ENCODE measurements at places on chromosomes 6 and 20. TPM values are rescaled to one million over a fixed set of nuclear protein-coding genes. Genes with fewer than 3 reads are reported as not detected.

- DNase-seq, result no peak
Observed at GRCh38 chr6:166760288-166760687, 133.2 kb upstream of the RPS6KA2 start.

DNA sequence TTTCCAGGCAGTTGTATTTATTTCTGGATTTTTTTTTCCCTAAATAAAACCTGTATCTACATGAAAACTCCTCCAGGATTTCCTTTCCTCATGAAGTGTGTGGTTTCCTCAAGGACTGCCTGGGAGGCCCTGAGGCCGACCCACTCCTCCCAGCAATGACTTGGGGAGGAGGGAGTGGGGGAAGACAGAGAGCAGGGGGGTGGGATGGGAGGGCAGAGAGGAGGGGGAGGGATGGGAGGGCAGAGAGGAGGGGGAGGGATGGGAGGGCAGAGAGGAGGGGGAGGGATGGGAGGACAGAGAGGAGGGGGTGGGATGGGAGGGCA is 161.8 kb upstream of the AGPAT4 start:
- no peak for DNase-seq

GRCh38 chr6:148316308-148316707 is 26.3 kb upstream of the SASH1 start:
- DNase-seq, result no peak

DNA sequence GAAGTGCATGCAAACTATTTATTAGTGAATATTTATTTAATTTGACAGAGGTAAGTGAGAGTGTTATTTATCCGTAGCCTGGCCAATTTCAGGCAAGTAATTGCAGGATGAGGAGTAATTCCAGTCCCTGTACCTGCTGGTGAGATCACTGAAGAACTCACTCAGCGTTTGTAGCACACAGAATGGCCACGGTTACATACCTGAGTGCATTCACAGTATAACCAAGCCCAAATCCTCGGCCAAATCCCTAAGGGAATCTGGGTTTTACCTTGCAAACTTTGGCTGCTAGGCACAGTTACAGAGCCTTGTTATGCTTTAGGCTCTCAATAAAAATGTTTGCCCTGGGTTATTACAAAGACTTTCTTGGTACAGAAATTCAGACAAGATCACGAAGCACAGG is 93.3 kb downstream of the KCNQ5 start:
- DNase-seq, result no peak

DNA sequence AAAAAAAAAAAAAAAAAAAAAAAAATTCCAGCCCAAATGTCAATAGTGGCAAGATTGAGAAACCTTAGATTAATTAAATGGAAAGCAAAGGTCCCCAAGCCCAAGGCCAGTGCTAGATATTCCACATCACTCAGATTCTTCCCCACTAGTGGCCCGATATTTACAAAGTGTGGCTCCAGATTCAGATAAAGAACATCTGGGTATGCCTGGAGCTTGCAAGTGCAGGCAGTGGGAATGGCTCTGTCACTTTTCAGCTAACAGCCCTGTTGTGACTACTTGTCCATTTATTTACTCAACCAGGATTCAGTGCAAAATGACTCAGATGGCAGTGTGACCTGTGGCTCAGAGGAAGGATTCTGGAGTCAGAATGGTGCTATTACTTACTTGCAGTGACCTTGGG is 8.2 kb upstream of the KCNB1 start:
- DNase-seq, result no peak

DNA sequence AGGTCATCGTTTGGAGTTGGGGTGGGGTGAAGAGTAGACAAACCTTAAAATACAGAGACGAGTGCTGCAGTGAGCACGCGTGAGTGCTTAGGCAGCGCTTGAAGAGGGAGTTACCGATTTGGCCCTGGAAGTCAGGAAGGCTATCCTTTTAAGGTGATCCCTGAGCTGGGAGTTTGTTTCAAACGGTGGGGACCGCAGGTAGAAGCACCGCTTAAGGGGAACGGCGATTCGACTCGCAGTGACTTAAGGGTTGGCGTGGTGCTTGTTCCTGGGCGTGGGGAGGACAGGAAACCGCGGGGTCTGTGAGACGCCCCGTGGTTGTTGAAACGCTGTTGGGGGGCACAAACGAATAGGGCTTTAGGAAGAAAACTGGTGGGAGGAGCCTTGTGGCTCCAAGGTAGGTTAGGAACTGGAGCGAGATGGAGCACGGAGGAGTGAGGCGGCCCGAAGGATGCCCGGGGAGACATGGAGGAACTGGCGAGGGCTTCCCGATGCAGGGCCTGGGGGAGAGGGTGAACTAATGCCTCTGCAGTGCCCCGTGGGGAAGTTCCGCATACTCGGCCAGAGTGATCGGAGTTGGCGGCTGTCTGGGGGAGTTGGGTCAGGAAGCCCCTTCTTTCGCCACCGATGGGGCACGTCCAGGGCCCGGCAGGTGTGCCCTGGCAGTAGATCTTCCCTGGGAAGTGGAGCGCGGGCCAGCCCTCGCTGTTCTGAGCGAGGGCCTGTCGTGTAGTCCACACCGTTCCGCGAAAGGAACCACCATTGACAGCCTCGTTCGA is 1.3 kb upstream of the CDYL start:
- DNase-seq, result peak; percentile 22

DNA sequence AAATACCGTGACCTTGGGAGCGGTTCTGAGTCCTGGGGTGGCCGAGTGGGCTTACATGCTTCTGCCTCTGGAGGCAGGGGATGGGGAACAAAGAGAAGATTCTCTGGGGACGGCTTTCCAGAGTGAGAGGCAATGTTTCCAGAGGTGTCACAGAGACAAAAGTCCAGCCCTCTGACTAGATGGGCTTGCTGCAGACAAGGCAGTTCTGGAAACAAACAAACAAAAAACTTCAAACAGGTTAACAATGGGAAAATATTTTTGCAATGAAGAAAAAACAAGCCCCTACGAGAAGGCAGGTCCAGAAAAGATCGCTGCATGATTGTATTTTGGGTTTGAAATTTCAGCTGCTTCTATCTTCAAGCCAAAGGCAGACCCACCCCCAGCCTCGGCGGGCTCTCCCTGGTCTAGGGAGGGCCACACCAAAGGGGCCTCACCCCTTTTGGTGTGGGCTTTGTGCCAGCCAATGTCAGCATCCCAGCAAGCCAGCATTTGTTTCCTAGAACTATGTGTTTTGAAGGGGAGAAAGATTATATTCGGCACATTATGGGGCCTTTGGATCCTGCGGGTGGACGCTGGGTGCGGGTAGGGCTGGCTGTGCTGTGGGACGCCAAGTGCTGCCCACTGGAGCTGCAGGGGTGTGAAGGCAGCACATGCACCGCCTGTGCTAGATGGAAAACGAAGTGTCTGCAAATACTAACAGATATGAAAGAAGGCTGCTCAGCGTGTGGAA is 42.9 kb downstream of the RIOK1 start:
- no peak for DNase-seq

GRCh38 chr6:2245877-2246863 is 765 bp upstream of the GMDS start:
- peak; percentile 60 for DNase-seq

DNA sequence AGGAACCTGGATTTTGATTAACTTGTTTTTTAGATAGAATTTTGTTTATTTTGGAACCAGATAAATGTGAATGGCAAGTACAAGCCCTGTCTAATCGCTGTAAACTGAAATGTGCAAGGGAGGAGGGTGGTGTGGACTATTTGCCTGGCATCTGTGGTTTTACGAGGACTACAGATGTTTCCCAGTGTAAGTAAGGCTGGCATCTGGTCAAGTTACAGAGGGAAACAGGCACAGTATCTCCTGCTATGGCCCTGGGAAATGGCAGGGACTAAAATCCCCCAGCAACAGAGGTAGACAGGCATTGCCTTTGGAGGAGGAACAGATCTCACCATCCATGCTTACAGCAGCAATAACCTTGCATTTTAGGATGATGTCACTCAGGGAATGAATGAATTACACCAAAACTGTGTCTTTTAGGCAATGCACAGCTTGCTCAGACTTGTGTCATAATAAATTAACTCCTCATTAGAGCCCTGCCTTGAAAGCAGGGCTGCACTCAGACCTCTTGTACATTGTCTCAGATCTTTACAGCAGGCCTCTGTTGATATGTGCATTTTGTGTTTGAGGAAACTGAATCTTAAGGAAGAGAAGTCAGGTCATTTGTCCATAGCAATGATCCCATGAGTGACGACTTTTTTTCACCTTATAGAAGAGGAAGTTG is 96.2 kb downstream of the TCP11 start:
- DNase-seq, result no peak

- no peak for DNase-seq
Observed at GRCh38 chr20:54132612-54133433, 41.0 kb downstream of the CYP24A1 start.

GRCh38 chr6:20479526-20479925 is 54.7 kb upstream of the CDKAL1 start:
- no peak for DNase-seq

GRCh38 chr6:169132352-169132940 is 121.2 kb downstream of the THBS2 start:
- DNase-seq, result no peak

- DNase-seq, result no peak
Observed at GRCh38 chr6:38676974-38677544, 25.9 kb downstream of the GLO1 start.

GRCh38 chr6:36912586-36912985 is 26.8 kb downstream of the C6orf89 start:
- DNase-seq, result no peak

- no peak for DNase-seq
Observed at GRCh38 chr6:150426198-150426597, 57.4 kb downstream of the IYD start.

- no peak for DNase-seq
Observed at GRCh38 chr20:3749689-3750531, 17.4 kb downstream of the HSPA12B start.

- no peak for DNase-seq
Observed at GRCh38 chr6:141164042-141164743, 968.5 kb upstream of the GJE1 start.

GRCh38 chr6:72661411-72661810 is 39.5 kb downstream of the KCNQ5 start:
- DNase-seq, result no peak

GRCh38 chr6:9848094-9848493 is 566.8 kb downstream of the TFAP2A start:
- DNase-seq, result no peak

GRCh38 chr6:109478222-109478805 is 4.7 kb downstream of the ZBTB24 start:
- DNase-seq, result no peak

DNA sequence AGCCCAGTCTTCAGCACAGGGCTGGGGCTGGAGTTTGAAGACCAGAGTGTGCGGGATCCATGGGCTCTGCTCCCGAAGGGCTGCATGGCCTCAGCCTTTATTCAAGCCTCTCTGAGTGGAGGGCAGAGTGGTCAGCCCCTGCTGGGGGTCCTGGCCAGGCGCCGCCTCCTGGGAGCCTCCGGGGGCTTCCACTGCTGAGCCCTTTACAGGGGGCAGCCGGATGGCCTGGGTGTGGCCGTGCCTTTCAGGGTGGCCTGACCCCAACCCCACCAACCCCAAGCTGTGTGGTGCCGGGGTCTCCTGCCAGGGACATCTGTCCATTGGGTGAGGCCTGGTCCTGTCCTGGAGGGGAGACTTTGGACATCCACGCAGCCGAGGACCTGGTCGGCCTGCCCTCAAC is 76.0 kb upstream of the SLCO4A1 start:
- DNase-seq, result no peak

DNA sequence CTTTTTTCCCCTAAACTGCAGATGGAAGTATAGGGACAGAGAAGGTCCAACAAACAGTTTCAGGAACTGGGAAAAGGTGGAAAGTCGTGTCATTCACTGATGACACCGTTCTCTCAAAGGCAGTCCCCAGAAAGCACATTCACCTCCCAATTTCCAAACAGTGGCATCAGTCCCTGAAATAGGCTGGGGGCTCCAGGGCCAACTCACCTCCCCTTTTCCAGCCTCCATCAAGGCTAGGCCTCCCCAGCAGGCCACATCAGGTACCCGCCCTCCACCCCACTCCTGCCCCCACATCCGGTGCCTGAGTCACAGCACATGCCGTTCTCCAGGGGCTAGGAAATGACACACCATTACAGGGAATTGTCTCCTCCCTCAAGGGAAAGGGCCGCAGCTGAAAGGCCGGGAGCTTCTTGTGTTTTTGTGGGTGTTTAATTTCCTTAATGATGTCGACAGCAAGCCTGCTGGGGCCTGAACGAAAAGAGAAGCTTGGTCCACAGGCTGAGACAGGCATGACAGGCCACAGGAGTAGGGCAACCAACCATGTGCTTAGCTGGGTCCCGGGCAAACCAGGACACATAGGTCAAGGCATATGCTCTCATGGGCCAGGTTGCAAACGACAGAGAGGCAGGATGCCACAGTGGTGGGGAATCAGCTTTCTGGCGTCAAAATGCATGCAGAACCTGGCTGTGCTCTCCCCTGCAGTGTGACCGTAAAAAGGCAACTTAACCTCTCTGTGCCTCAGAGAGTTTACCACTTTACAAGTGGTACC is 39.2 kb downstream of the ZMYND8 start:
- DNase-seq, result no peak

DNA sequence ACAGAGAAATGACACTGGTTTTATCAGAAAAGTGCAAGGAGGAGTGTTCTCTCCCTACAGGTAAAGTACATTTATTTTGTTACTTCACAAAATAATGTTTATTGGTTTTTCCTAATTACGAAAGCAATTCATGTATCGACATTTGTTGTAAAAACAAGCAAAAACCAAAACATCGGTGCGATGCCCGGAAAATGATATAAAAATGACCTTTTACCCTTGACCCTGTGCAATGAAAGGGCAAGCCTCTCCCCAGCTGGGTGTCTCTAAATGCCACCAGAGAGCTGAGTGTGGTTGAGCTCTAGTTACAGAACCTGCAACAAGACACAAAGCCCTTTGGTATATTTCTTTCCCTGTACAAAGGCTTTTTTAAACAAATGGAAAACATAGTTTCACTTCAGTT is 65.4 kb downstream of the CD164 start:
- no peak for DNase-seq

- no peak for DNase-seq
Observed at GRCh38 chr20:45518282-45518681, 2.9 kb upstream of the SPINT3 start.

DNA sequence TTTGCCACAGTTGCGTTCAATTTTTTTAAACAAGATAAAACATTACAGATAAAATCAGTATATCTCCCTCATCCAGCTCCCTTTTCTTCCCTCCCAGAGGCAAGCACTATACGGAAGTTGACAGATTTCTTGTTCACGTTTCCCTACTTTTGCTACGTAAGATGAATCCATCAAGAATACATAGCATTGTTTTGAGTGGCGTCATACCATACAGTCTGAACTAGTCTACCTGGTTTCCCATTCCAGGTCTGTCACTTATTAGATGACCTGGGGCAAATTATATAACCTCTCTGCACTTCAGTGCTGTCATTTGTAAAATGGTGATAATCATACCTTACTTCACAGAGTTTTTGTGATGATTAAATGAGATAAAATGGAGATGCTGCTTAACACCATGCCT is 184.3 kb upstream of the SOX4 start:
- DNase-seq, result no peak

PRR18 gene
- 1.4 TPM for polyA plus RNA-seq

EYS gene
- polyA plus RNA-seq, result 0.59 TPM

PTGIS gene
- polyA plus RNA-seq, result 28.0 TPM

SOX18 gene
- 19.6 TPM for polyA plus RNA-seq

CST7 gene
- 0.63 TPM for polyA plus RNA-seq

HLA-DRB1 gene
- 20.5 TPM for polyA plus RNA-seq

TDP2 gene
- 22.8 TPM for polyA plus RNA-seq

C6orf58 gene
- polyA plus RNA-seq, result 1.0 TPM

PSORS1C2 gene
- polyA plus RNA-seq, result not detected

LAMA2 gene
- polyA plus RNA-seq, result 130 TPM

HLA-DMA gene
- 9.5 TPM for polyA plus RNA-seq
